NCI-H2081 treated with DMSO at 0.1 percent for 48 hours (cell line): ENCODE measurements at places on chromosomes 1 and 21.
A peak's percentile ranks its signal among the peaks of the same experiment; 100 is the strongest.

GRCh38 chr1:160367934-160368923, 1.4 kb downstream of the NHLH1 start:
- no peak for DNase-seq

DNA sequence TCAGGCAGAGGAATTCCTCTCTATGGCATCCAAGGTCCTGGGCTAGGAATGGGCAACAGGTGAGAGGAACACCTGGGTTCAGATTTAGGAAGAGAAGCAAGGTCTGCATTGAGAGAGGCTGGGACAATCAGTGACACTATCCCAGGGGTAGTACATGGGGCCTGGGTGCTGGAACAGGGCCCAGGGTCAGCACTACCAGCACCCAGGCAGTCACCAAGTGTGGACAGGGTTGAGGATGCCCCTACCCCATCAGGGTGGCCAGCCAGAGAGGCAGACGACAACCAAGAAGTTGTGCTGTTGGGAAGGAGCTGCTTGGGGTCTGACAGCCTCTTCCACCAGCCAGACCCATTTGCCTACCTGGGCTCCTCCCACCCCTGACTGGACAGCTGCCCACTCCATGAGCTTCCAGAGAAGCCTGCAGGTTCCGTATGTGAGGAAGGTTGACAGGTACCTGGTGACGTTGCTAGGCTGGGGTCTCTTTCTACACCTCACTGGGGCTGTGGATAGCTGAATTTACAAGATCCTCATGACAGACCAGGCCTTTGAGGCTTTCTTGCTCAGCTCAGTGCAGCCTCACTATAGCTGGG, 13.9 kb downstream of the CYP4A11 start:
- no peak for DNase-seq

GRCh38 chr1:53125623-53126360, 16.6 kb downstream of the SLC1A7 start:
- no peak for DNase-seq

DNA sequence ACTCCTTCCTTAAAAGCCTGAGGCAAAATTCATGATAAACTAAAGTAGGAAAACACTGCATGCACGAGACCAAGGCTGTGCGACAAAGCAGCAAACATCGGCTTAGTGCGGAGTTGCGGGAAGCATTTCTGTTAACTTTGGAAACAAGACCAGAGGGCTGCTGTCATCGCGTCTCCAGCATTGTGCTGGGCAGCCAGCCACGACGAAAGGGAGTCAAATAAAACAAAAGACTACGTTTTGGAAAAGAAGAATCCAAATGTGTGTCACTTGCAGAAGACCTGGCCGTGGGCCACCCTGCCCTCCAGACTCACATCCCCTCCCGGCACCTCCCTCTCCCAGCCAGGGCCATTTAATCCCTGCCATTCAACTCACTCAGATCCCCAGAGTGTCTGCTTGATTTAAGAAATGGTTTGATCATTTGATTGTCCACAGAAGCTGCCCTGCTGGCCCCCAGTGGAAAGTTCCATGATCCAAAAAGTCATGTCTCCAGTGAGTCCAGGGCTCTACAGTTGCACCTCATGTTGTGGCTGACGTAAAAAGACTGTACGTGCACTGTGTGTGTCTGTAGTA, 2.4 kb upstream of the KRTAP10-11 start:
- peak; percentile 1 for DNase-seq

DNA sequence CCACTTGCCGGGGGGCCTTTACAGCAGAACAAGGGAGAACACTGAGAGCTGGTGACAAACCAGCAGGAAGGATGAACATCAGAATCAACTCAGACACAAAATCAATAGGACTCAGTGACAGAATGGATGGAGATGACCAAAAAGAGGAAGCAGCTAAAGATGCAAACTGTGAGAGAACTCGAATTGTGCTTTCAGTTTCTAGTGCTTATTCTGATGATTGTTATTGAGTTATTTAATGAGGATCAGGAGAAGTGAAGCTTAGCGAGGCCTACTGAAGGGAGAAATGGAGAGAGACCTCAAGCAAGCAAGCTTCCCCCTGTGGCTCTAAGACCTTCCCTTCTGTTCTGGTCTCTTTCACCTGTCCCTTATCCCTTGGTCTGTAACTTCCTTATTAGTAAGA, 30.3 kb upstream of the TMEM125 start:
- no peak for DNase-seq

- DNase-seq: no peak
These were observed 97.1 kb downstream of the ARHGEF10L start for GRCh38 chr1:17636612-17637011.

DNA sequence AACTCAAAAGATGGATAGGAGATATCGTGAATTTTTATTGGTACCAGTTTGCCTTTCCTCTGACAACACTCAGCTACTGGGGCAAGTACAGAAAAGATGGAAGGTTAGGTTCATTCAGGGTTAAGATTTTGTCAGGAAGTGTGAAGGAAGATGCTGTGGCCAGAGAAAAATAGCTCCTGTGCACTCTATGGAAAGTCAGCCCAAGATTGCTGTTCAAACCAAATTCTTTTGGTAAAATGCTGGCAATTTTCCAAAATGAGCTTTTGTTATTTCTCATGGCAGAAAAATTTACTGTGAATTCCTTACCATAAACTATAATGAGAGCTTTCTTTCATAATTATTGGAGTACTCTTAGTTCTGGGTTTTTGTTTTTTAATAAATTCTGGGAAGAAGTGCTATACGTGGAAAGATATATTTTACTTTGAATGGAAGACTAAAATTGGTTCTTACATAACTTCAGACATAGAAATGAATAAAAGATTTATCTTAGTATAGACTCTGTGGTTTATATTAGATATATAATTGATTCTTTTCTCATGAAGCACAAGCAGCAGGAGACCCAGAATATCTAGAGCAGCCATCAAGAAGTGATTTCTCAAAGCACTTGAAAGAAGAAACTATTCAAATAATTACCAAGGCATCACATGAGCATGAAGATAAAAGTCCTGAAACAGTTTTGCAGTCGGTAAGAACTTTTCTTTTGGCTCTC, 112.2 kb downstream of the USP25 start:
- DNase-seq: no peak

- DNase-seq: no peak
These were observed 135.4 kb downstream of the HMCN1 start for GRCh38 chr1:185869590-185869989.

- DNase-seq: no peak
These were observed 322.9 kb downstream of the BARHL2 start for GRCh38 chr1:90394247-90394646.

DNA sequence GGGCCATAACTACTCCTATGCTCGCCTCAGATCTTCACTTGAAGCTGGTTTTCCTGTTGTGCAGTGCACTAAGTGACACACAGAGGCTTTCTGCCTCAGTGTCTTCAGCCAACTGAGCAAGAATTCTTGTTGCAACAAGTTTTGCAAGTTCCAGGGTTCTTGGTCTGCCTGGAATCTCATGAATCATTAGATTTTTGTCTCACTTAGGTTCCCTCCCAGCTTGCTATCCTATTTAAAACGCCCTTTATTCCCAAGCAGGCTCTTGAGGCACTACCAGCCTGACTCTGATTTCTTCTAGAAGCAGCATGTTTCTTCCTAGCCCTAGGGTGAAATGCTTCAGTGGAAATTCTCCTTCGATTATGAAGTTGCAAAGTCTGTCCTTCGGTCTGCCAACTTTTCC, 158.8 kb downstream of the C1orf21 start:
- no peak for DNase-seq

GRCh38 chr1:158035976-158036583, 42.6 kb downstream of the KIRREL1 start:
- DNase-seq: no peak

- DNase-seq: no peak
These were observed 505.1 kb downstream of the LTN1 start for GRCh38 chr21:28487455-28488070.

DNA sequence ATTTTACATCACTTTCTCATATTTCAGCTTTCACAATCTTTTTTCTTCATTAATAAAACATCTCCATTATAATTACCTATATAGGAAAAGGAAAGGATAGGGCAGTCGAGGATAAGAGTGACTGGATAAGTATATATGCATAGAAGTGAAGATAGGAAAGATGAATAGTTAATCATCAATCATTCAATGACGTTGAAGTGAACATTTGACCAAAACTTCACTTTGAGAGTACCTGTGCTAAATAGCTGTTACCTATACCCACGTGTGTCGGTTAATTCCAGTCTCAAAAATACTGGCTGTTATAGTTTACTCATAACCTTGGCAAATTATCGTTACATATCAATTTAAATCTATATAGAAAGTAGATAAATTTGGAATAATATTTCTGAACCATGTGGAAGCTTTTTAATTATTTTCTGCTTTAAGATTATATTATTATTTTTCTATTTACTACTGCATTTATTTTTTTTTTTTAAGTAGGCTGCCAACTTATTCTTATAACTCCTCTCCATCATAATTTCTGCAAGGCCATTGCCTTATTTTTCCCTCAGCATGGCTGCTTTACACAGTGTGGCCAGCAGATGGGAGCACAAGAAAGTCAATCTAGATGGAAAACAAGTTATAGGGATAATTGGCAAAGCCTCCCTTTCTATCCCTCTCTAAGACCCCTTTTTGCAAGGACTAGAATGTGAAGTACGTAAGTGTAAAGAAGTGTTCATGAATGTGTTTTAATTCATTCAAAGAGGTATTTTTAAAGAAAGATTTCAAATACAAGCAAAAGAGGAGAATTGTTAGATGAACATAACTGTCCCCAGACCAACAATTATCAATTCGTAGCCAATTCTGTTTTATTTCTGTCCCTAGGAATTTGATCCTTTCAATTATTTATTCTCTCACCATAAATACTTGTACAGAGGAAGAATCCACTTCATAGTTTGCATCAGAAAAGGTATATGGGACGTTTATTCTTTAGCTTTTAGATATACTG, 290.4 kb downstream of the KCNT2 start:
- DNase-seq: peak; percentile 42

DNA sequence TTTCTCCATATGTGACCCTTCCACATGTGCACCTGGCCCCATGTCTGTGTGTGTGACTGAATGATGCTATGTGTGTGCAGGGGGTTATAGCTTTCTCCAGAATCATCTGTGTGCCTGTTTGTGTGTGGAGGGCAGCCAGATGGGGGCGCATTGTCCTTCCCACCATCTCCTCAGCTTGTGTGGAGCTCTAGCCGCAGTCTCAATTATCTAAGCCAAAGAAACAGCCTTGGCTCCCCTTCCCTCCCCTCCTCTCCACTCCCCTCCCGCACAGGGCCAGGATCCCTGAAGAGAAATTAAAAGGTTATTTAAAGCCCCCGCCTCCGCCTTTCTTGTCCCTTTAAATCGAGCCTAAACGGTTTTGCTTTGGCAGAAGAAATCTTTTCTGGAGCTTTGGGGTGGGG, 1.8 kb upstream of the DMBX1 start:
- DNase-seq: no peak

GRCh38 chr1:202501281-202501680, 152.8 kb downstream of the PPP1R12B start:
- no peak for DNase-seq

DNA sequence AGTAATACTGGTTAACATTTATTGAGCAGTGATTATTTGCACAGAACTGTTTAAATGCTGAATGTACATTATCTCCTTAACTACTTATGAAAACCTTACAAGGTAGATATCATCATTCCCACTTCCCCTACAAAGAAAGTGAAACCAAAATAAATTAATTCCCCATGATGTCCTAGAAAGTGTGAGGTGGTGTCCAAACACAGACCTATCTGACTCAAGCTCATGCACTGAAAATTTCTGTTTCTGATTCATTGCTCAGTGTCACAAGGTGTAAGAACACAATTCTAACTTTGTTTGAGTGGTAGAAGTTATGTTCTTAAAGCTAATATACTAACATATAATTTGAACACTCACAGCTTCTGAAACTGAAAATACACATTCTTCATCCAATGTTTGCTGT, 178.7 kb downstream of the MRPL39 start:
- no peak for DNase-seq

- DNase-seq: no peak
These were observed 550.9 kb downstream of the USP25 start for GRCh38 chr21:16280686-16281091.

DNA sequence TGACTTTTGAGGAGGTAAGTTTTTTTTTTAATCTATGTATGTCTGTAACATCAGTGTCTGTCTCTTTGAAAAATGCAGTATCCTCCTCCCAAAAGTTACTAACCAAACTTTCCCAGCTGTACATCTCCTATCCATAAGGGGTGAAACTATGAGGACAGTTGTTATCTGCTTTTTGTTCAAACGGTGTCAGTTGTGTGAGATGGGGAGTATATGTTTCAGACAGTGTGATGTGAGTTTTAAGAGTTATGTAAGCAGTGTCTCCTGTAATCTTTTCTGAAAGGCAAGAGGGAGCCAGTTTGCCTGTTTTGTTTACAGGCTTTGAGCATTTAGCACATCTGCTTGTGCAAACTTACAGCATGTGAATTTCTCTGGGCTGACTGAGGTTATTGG, 34.8 kb upstream of the CACYBP start:
- no peak for DNase-seq

- DNase-seq: no peak
These were observed 133.5 kb downstream of the UCK2 start for GRCh38 chr1:165960881-165961280.

DNA sequence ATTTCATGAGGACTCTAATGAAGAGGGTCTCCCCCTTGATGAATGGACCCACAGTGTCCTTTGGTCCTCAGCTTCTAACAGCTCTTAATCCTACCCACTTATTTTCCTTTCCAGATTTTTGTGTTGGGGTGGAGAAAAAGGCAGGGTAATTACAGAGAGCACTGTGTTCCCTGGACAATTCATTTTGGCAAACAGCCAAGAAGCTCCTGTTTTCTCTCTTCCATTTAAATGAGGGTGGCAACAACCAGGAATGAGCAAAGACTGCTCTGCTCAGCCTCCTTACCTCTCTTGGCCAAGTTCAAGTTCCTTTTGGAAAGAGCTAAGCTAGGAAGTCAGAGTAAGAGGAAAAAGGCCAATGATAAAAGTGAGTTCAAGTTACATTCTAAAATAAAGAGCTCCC, 11.9 kb downstream of the XKR8 start:
- no peak for DNase-seq

- no peak for DNase-seq
These were observed 2.0 kb downstream of the ASCL5 start for GRCh38 chr1:201125019-201125418.

GRCh38 chr1:223827193-223827663, 18.5 kb downstream of the TP53BP2 start:
- DNase-seq: no peak

DNA sequence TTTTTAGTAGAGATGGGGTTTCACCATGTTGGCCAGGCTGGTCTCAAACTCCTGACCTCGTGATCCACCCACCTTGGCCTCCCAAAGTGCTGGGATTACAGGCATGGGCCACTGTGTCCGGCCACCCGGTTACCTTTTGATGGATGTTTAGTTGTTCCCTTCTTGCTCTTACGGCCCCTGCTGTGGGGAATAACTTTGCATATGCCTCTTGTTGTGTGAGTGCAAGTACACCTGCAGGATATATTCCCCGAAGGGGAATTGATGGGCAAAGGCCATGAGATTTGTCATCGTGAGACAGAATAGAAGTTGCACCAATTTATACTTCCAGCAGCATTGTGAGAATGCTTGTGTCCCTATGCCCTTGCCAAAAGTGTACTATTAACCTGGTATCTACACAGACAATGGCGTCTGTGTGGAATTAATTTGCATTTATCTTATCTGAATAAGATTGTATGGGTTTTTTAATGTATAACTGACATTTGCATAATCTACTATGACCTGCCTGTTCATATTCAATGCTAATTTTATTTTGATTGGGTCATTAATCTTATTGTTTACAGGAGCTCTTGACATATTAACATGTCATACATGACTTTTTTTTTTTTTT, 8.1 kb downstream of the IL6R start:
- no peak for DNase-seq
